ENCODE measurements at places on chromosomes 7 and 10.
A peak's percentile ranks its signal among the peaks of the same experiment; 100 is the strongest.

DNA sequence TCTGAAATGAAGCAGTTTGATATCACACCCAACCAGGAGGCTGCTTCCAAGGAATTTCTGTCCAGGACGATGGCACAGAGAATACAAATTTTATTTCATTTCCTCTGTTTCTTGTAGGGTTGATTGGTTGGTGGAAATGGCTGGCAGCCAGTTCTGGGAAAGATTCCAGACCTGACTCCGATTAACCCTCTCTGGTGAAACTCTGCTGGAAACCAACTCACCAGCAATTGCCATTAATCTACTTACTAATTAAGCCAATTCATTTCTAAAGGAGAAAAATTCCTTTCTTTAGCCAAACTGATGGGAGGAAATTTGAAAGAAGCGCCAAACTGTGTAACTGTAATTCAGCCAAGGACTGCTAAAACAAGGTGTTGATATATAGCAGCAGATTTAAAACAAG lies 10.7 kb downstream of the PTF1A start:
- DNase-seq: no peak

- no peak for DNase-seq
Observed at GRCh38 chr7:15821484-15822427, 135.3 kb upstream of the MEOX2 start.

DNA sequence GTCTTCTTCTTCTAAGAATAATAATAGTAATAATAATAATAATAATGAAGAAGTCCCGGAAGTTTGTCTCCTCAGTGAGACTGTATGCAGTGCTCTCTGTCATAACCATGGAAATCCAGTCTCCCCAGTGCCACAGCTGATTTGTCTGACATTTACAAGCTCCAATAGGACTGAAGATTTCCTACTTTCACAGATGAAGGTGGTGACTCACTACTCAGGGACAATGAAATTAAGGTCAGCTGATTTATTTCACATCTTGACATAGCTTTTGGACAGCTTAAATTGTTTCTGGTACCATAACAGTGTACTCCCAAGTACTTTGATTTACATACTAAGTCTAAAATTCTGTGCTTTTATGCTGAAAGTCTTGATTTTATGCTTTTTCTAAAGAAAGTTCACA lies 6.9 kb downstream of the CELF2 start:
- DNase-seq: no peak

DNA sequence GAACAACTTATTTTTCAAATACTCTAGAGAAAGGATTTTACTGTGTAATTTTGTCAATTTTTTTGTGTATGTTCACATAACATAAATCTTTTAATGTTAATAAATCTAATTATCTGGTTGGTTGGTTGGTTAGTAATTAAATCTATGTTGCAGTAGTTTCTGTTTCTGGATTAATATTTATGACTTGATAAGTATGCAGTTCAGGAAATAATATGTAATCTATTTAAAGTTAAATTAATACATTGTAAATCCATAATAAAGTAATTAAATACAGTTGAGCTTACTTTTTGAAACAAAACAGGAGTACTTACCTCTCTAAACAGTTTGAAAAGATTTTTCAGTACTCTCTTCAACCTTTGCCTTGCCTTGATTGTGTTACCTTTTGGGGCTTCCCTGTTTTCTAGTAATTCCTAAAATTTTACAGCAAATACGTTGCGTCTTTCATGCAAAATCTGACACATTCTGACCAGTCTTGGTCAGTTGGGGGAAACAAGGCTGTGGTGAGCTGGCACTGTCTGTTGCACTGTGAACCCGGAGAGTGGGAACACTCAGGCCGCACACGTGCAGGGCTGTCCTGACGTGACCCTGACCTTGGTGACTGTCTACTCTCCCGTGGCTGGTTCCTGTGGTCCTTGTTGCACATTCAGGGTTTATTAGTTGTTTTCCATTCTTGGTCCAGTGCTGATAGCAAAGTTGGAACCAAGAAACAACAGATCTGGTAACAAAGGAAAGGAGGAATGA lies 45.6 kb upstream of the FGL2 start:
- no peak for DNase-seq

DNA sequence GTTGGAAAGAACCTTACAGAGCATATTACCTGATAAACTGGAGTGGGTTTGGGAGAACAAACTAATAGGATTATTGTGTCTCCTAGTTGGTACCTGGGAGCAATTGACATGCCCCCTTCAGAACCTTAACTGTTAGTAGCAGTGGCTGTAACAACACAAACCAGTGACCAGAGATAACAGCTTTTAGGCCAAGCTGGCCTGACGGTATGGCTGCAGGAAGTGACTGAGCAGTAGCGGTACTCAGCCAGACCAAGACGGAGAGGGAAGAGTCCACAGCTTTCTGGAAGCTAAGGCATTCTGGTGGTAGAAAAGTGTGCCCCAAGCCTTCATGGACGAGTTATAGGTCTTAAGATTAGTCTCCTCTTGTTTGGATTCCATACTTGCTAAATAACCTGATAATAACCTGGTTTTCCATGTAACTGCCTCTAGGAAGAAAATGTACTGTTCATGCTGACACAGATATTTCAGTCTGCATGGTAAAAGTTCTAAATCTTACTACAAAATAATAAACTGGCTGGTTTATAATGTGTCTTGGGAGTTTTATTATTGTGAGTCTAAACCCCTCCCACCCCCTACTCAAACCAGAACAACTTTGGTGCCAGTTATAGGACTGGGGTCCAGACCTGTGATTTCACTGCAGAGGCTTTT lies 11.3 kb downstream of the NOLC1 start:
- DNase-seq: no peak

DNA sequence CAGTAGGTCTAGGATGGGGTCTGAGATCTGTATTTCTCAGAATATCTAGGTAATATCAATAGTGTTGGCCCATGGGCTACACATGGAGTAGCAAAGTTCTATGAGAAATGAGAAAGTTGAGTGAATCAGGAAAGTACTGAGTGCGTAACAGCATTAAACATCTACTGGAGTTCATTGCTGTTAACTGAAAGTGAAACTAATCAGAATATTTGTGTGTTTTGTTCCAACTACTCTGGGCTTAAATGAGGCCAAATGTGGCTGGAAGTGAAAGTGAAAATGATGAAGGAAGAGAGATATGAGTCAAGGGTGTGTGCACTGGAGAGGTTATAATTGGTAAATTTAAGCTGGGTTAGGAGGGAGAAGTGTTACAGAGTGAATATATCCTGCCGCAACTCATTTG lies 46.5 kb downstream of the TMEM106B start:
- no peak for DNase-seq

- DNase-seq: no peak
Observed at GRCh38 chr10:29734962-29735627, 100.3 kb upstream of the SVIL start.

DNA sequence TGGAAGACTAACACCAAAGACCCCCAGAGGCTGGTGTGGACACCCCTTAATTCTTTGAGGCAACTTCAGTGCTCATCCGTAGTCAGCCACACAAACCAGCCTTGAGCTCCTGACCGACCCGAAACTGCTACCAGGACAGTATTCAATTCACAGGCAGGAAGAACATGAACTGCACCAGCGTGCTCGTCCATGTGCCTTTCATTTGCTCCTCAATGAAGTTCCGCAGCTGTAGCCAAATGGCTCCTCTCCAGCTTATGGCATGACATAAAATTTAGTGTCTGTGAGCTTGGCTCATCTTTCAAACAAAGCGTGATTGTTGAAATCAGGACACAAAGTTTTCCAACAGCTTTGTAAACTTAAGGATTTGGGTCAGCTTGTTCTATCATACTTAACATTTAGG lies 144.1 kb upstream of the FAM171A1 start:
- no peak for DNase-seq

- no peak for DNase-seq
Observed at GRCh38 chr7:156238366-156239133, 402.0 kb upstream of the RNF32 start.

DNA sequence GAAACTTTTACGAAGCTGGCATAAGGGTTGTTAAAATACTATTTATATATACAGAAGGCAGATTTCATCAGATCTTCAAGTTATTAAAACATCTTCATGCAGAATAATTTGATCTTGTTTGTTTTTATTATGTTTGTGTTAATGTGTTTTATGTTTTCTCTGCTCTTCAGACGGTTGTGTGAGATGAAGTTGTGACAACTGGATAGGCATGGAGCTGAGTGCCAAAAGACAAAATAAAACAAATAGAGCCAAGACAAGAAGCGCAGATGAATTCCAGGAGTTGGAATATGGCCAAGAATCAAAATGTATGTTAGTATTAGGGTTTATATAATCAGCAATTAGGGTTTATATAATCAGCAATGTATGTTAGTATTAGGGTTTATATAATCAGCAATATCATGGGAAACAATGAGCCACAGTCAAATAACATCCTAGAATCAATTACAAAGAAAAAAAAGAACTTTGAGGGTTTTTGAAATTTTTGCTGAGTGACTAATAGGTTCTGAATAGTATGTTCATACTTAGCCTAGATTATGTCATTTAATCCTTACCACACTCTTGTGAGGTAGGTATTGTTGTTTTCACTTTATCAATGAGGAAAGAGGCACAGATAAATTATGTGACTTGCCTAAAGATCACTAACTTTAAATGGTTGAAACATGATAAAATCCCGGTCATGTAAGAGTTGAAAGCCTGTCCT lies 488.0 kb upstream of the STEAP1 start:
- no peak for DNase-seq

GRCh38 chr10:64732372-64732957 lies 1211.3 kb downstream of the REEP3 start:
- no peak for DNase-seq

DNA sequence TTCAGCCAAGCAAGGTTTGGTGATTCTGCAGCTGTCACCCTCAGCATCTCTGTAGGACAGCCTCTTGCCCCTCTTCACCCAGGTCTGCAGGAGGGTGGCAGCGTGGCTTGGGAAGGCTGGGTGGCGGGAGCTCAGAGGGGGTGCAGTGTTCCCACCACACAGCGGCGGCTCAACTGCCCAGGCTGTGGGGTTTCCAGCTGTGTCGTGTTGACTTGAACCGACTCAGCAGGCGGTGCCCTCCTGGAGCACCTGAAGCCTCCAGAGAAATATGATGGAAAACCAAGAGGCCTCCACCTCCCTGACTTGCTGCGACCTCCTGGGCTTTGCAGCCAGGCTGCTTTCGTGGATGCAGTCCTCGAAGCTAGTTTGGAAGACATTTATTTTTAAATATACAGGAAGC lies 68.0 kb upstream of the KLF6 start:
- DNase-seq: no peak

DNA sequence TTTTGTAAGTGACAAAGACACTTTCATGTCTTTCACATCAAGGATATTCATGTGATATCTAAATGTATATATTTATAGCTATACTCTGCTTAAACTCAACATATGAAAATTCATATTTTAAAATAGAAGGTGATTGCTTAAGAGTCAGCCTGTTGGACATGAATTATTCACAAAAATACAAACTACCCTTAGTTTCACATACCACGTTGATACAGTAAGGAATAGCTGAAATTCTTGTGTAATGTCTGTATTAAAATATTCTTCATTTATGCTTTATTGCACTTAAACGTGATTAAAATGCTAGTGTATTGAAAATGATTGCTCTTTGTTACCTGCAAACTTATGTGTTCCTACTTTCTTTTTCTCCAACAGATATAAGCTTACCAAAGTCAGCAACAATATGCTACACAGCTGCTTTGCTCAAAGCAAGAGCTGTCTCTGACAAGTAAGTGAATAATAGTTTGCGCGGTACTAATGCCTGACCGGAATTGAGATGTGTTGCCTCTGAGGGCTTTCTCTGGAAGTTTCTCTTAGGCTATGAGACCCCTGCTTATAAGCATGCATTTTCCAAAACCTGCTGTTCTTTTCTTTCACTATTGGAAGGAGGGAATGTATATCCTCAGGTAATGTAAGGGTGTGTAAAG lies 133.8 kb downstream of the WNT2 start:
- DNase-seq: no peak

GRCh38 chr7:27245124-27245797 lies 2.7 kb downstream of the EVX1 start:
- no peak for DNase-seq

- DNase-seq: peak; percentile 69
Observed at GRCh38 chr7:26078437-26079336, 73.3 kb upstream of the NFE2L3 start.

- DNase-seq: no peak
Observed at GRCh38 chr10:23158370-23158769, 33.7 kb upstream of the PTF1A start.

DNA sequence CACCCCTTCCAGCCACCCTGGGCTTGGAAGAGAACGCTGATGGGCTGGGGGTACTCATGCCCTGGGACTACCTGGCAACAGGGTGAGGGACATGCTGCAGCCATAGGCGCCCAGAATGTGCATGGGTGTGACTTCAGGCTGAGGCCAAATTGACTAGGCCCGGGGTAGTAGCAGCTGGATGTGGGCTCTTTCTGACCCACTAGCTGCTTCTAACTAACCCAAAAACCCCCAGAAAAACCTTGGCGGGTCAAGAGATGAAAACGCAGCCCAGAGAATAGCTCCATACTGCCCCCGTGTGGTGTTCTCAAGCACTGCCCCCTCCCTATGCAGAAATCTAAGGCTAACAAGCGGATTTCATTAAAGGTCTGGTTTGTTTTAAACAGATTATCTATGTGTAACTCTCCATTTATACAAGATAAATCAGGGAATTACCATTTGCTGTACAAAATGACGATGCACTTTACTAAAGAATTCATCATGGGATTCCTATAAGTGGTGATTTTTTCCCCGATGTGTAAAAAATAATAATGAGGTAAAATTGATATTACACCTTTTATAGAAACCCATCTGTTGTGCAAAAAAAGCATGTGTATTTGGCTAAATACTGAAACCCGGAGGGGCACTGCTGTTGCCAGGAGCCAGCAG lies 4.2 kb downstream of the SMARCD3 start:
- no peak for DNase-seq

GRCh38 chr7:44066111-44066460 lies 719 bp upstream of the PGAM2 start:
- DNase-seq: no peak

DNA sequence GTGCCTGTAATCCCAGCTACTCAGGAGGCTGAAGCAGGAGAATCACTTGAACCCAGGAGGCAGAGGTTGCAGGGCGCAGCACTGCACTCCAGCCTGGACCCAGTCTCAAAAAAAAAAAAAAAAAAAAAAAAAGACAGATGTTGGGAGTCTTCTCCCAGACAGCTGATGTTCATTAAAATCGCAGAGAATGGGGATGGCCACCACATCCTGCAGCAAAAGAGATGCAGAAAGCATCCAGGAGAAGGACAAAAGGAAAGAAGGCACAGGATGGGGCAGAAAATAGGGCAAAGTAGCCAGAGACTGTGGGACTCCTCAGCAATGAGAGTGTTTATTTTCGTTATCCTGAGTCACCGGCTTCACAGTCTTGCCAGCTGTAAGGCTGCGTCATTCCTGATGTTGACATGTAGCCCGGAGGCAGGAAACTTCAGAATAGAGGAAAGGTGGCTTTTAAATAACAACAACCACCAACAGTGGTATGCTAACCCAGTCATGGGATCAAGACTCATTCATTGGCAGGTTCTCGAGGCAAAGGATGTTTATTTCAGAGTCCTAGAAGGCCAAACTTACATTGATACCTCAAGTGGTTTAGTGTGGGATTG lies 149.5 kb upstream of the SVIL start:
- no peak for DNase-seq
